ENCODE measurements at places on chromosomes 2 and 18.

- peak overlapping the region; percentile 96 for H3K27ac ChIP-seq
- H3K27me3 ChIP-seq = peaks cover 3% of the 10 kb centered on the region
- peaks cover 30% of the 10 kb centered on the region for H3K4me1 ChIP-seq
- DNase-seq = no peak
- H3K4me3 ChIP-seq = peak overlapping the region; percentile 88
Measured at GRCh38 chr18:36066001-36066400, 1.4 kb downstream of the RPRD1A start.

DNA sequence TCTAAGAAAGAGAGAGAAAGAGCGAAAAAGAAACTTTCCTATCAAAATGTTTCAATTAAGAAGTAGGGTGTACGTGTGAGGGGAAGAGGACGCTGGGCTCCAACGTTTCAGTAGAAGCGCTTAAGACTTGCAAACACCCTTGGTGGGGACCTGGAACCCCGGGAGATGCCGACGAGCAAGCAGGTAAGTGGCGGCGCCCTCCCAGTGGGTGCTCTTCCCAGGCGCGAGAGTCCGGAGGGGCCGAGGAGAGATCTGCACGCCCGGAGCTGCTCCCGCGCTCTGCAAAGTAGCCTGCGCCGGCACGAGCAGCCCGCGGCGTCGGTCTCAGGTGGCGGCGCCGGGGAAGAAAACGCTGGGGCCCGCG, 678 bp upstream of the OTX1 start:
- H3K36me3 ChIP-seq = peaks cover 19% of the 10 kb centered on the region
- DNase-seq = no peak
- peaks cover 42% of the 10 kb centered on the region for H3K4me1 ChIP-seq
- H3K4me3 ChIP-seq = peak overlapping the region; percentile 68

GRCh38 chr2:88897715-88898114, 206.2 kb downstream of the RPIA start:
- H3K4me1 ChIP-seq = no peaks in the 10 kb centered on the region
- H3K27me3 ChIP-seq = peaks cover 15% of the 10 kb centered on the region
- H3K4me3 ChIP-seq = no peak overlapping the region

GRCh38 chr18:32507093-32507492, 36.4 kb upstream of the GAREM1 start:
- no peak overlapping the region for H3K4me3 ChIP-seq
- H3K4me1 ChIP-seq = no peaks in the 10 kb centered on the region
- H3K27me3 ChIP-seq = peaks cover 8% of the 10 kb centered on the region
- no peaks in the 10 kb centered on the region for H3K36me3 ChIP-seq
- no peak overlapping the region for H3K27ac ChIP-seq
